Nephron progenitor cell (in vitro differentiated cells): ENCODE measurements at places on chromosomes 7 and 10.

DNA sequence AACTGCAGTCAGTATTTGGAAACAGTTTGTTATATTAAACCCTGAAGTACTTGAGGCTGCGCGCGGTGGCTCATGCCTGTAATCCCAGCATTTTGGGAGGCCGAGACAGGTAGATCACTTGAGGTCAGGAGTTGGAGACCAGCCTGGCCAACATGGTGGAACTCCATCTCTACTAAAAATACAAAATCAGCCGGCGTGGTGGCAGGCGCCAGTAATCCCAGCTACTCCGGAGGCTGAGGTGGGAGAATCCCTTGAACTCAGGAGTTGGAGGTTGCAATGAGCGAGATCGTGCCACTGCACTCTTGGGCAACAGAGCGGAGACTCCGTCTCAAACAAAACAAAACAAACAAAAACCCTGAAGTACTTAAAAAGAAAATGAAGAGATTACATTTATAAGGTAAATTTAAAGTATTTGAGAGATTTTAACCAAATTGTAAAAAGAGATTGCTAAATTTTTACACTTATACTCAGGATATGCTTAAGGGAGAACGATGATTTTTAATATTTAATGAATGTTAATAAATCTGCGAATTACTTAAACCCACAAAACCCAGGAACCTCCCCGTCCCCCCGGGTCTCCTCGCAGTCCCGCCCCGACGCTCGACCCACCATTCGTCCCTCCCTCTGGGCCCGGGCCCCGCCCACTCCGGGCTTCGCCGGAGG lies 425 bp upstream of the MTG1 start:
- DNase-seq: no peak
- peaks cover 27% of the 10 kb centered on the region for H3K36me3 ChIP-seq
- H3K4me3 ChIP-seq: peak overlapping the region; percentile 97
- H3K27ac ChIP-seq: no peak overlapping the region
- H3K27me3 ChIP-seq: peaks cover 9% of the 10 kb centered on the region

GRCh38 chr10:99375426-99375825 lies 46.3 kb downstream of the CNNM1 start:
- H3K27ac ChIP-seq: no peak overlapping the region
- H3K4me1 ChIP-seq: no peaks in the 10 kb centered on the region
- peaks cover 44% of the 10 kb centered on the region for H3K27me3 ChIP-seq
- H3K36me3 ChIP-seq: no peaks in the 10 kb centered on the region
- no peak for DNase-seq

DNA sequence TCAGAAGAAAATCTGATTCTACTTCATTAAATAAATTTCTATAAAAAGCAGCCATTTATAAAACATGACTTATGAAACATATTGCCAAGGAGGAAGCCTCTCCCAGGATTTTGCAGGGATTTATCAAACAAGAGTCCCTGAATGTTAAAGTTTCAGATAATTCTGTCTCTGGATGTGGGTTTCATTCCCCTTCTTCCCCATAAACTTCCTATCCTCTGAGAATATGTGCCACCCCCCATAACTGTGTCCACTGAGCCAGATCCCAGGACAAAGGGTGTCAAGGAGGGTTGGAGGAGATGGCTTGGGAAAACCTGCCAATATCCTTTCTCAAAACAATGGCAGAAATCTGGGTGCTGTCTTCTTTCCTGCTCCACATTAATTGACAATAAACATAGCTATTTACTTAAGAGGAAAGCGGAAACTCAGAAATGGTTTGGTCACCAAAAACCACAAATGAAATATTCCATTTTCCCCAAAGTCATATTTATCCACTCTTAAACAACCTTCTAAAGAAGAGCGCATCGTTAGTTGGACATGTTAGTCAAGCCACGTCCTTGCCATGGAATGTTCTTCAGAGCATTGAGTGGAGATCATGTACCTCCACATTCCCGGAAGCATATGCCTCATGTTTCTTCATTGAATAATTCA lies 54.3 kb upstream of the AKR1E2 start:
- H3K36me3 ChIP-seq: no peaks in the 10 kb centered on the region
- H3K4me3 ChIP-seq: no peak overlapping the region
- H3K27ac ChIP-seq: no peak overlapping the region
- peaks cover 11% of the 10 kb centered on the region for H3K4me1 ChIP-seq
- peaks cover 18% of the 10 kb centered on the region for H3K27me3 ChIP-seq

DNA sequence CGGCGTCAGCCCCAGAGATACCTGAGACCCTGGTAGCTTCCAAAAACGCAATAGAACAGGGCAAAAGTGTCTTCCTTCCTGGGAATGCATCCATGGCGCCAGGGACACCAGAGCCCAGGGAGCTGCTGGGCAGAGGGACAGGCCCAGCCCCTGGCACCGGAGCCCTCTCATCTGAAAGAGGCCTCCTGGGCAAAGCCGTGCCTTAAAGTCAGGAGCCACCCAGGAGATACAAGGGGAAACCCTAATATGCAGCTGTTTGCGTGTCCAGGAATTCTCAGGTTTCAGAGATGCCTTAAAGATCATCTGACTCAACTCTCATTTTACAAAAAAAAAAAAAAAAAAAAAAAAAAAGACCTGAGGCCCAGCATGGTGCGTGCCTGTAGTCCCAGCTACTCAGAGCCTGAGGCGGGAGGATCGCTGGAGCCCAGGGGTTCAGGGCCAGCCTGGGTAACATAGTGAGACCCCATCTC lies 28.0 kb downstream of the NUDT1 start:
- no peak for DNase-seq
- H3K4me3 ChIP-seq: no peak overlapping the region
- H3K4me1 ChIP-seq: peaks cover 27% of the 10 kb centered on the region
- peaks cover 47% of the 10 kb centered on the region for H3K36me3 ChIP-seq
- no peak overlapping the region for H3K27ac ChIP-seq

DNA sequence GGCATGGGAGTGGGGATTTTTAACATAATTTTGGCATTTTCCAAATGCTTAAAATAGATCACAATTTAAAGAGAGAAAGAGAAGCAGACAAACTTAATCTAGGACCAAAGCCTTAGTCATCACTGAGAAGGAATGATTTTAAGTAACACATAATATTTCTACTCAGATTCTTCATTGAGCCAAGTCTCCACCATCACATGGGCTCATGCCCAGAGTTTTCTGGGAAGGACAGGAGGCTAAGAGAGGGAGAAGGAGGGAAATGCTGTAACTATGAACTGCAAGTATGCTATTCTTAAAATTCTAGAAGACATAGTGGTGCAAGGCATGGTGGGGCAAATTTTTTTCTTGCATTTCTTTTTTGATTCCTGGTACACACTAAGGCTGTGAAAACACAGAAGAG lies 23.8 kb upstream of the UBE2D1 start:
- peaks cover 3% of the 10 kb centered on the region for H3K4me1 ChIP-seq
- peaks cover 9% of the 10 kb centered on the region for H3K27me3 ChIP-seq
- no peaks in the 10 kb centered on the region for H3K36me3 ChIP-seq
- no peak overlapping the region for H3K4me3 ChIP-seq
- no peak for DNase-seq

DNA sequence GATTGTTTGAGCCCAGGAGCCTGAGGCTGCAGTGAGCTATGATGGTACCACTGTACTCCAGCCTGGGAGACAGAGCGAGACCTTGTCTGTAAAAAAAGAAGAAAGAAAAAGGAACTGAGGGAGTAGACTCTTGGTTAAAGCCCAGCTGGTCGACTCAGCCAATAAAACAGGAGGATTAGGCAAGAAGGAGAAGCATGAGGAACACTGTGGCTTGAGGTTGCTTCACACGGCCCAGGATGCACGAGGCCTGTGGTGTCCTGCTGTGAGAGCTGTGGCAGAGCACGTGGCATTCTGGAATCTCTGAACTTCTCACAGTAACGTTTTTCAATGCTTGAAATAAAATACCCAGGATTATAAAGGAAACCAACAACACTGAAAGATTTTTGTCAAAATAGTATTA lies 93.3 kb downstream of the CUL2 start:
- no peaks in the 10 kb centered on the region for H3K36me3 ChIP-seq
- H3K27ac ChIP-seq: no peak overlapping the region
- H3K4me3 ChIP-seq: no peak overlapping the region
- peaks cover 29% of the 10 kb centered on the region for H3K4me1 ChIP-seq

DNA sequence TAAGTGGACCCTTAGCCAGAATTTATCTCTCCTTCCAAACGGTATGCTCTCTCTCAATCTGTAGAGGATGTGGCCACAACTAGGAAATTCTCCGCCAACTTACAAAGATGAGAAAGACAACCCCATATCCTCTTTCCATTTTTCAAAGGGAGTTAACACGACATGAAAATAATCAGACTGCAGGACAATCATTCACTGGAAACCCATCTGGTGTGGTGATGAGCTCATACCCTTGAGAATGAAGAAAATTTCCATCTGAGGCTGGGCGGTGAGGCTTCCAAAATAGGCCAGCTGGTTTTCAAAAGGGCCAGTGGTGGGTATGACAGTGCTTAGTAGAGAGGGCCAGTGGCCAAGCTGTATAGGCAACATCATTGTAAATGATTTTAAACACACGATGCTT lies 369.6 kb downstream of the FRMD4A start:
- no peak overlapping the region for H3K27ac ChIP-seq
- no peaks in the 10 kb centered on the region for H3K27me3 ChIP-seq
- H3K4me3 ChIP-seq: no peak overlapping the region
- DNase-seq: no peak
- peaks cover 69% of the 10 kb centered on the region for H3K4me1 ChIP-seq
- peaks cover 4% of the 10 kb centered on the region for H3K36me3 ChIP-seq

DNA sequence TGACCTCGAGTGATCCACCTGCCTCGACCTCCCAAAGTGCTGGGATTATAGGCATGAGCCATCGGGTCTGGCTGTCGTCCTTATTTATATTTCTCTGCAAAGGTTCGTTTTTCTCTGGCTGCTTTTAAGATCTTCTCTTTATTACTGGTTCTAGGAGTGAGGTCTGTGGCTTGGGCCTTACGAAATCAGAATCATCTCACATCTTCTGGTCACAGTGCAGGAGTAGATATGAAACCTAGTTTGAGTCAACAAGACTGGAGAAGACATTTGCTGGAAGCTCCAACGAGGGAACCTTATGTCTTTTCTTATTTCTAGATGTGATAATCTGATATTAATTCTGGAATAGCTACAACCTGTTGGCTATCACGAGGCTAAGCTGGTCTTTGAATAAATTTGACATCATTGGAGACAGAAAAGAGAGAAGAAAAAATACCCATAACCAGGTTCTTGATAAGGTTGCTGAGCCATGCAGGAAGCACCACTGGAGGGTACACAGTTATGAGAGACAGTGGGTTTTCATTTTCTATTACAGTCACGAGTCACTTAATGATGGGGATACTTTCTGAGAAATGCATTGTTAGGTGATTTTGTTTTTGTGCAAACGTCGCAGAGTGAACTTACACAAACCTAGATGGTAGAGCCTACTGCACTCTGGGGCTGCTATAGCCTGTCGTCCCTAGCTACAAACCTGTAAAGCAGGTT lies 25.6 kb upstream of the IL15RA start:
- H3K27me3 ChIP-seq: peaks cover 35% of the 10 kb centered on the region
- no peak for DNase-seq

DNA sequence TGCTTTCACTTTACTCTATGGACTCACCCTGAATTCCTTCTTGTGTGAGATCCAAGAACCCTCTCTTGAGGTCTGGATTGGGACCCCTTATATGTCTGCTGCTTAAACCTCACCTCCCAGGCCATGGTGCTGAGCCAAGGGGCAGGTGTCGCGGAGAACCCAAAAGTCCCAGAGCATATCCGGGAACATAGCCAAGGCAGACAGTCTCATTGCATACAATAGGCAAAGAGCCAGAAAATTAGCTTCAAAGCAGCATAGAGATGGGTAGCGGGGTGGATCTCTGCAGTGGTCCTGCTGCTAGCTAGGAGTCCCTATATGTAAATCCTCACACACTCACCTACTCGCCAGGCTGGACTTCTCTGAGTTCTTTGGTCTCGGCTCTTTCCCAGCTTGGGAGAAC lies 5.5 kb downstream of the CCL24 start:
- no peaks in the 10 kb centered on the region for H3K4me1 ChIP-seq
- H3K27ac ChIP-seq: no peak overlapping the region
- H3K27me3 ChIP-seq: peaks cover 5% of the 10 kb centered on the region

DNA sequence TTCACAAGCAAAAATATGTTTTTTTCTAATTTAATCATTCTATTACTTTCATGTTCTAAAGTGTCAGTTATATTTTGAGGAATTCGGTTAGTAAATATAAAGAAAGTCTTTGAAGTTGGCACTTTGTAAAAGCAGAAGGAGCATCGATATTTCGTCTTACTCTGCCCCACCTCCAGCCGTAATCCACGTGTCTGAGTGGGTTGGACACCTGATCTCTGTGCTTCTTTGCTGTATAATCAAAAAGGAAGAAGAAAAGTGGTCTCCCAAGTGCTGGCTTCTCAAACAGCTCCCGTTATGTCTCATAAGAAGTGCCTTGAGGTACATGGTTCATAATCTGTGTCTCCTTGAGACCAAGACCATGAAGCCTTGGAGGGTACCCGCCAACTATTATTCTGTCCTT lies 19.8 kb downstream of the PRKAR2B start:
- H3K36me3 ChIP-seq: no peaks in the 10 kb centered on the region
- H3K27ac ChIP-seq: peak overlapping the region; percentile 53
- no peak overlapping the region for H3K4me3 ChIP-seq
- no peaks in the 10 kb centered on the region for H3K27me3 ChIP-seq

GRCh38 chr10:121751191-121751760 lies 153.0 kb upstream of the FGFR2 start:
- H3K27me3 ChIP-seq: no peaks in the 10 kb centered on the region
- no peak for DNase-seq
- H3K27ac ChIP-seq: no peak overlapping the region

DNA sequence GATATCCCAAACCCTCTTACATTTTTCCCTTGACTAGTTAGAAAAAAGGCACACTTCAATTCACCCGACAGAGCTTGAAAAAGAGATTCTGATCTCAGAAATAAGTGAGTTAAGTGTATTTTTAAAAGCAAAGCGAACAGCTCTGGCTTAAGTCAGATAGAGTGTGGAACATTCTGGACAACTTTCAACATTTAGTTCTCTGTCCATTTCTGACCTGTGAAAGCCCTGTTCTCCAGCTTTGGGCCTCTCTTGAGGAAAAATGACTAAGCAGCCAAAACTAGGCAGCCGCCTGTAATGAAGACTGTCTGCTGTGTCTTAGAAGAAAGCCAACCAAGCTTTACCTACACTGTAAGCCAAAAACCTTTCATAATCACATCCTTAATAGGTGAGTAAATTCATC lies 50.5 kb downstream of the CDK6 start:
- H3K27ac ChIP-seq: no peak overlapping the region
- no peak overlapping the region for H3K4me3 ChIP-seq
- no peaks in the 10 kb centered on the region for H3K4me1 ChIP-seq
- H3K27me3 ChIP-seq: peaks cover 1% of the 10 kb centered on the region
- H3K36me3 ChIP-seq: peaks cover 56% of the 10 kb centered on the region
- DNase-seq: no peak

- no peak for DNase-seq
- no peak overlapping the region for H3K4me3 ChIP-seq
These were observed 61.0 kb downstream of the MET start for GRCh38 chr7:116732788-116733694.

GRCh38 chr10:32161586-32161985 lies 105.4 kb upstream of the KIF5B start:
- H3K27ac ChIP-seq: no peak overlapping the region
- no peaks in the 10 kb centered on the region for H3K36me3 ChIP-seq
- no peaks in the 10 kb centered on the region for H3K27me3 ChIP-seq
- H3K4me3 ChIP-seq: no peak overlapping the region
- H3K4me1 ChIP-seq: no peaks in the 10 kb centered on the region

GRCh38 chr7:68103319-68103718 lies 1106.7 kb downstream of the TYW1 start:
- H3K4me3 ChIP-seq: no peak overlapping the region
- no peak overlapping the region for H3K27ac ChIP-seq
- peaks cover 14% of the 10 kb centered on the region for H3K4me1 ChIP-seq

GRCh38 chr10:79185067-79185774 lies 116.5 kb downstream of the ZMIZ1 start:
- H3K27me3 ChIP-seq: no peaks in the 10 kb centered on the region
- H3K4me1 ChIP-seq: peaks cover 97% of the 10 kb centered on the region
- H3K36me3 ChIP-seq: no peaks in the 10 kb centered on the region
